Activated CD4-positive, alpha-beta T cell treated with anti-CD3 and anti-CD28 coated beads, Interleukin-2, amount 50 U/mL, for 24 hours (primary cell): ENCODE measurements at places on chromosomes 7 and 10.
A peak's percentile ranks its signal among the peaks of the same experiment; 100 is the strongest.

GRCh38 chr10:79301754-79302530 lies 45.3 kb upstream of the PPIF start:
- DNase-seq, result no peak

DNA sequence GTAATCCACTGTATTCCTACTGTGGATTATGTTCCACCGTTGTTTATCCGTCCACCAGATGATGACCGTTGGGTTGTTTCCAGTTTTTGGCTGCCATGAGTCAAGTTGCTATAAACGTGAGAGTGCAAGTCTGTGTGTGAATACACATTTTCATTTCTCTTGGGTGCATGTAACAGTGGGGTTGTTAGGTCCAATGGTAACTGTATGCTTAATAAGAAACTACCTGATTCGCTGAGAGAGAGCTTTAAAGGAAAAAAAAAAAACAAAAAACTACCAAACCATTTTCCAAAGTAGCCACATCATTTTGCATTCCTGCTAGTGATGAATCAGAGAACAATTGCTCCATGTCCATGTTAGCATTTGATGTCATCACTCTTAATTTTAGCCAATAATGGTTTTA lies 15.9 kb downstream of the UBN2 start:
- no peak for DNase-seq

DNA sequence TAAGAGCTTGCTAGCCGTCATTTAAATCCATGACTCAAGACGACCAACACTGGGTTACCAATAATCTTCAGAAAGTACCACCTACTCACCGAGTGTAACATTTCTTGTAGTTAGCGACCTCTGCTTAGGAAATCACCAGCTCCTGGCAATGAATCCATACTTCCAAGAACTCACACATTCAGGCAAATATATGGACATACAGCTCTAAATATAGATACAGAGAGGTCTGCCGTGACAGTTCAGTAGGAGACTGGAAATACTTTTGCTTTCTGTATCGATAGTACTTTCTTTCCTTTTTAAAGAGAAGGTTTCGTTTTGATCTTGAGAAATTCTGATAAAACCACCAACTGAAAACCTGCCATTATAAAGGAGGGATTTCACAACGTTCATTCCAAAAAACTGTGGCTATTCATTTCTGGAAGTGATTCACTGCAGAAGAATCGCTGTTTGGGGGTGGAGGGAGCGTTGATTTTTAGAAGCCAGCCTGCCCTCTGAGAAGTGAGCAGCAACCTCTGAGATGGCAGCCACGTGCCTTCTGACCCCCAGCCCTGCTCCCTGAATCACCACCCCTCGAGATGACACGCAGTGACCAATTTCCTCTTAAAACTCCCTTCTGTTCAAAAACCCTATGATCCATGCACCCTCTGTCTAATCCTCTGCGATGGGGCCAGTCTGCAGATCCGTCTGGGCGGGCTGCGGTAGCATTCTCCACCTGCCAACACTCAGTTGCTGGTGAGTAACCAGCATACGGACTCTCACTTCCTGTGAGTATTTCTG lies 179.0 kb upstream of the KLF14 start:
- peak; percentile 85 for DNase-seq

DNA sequence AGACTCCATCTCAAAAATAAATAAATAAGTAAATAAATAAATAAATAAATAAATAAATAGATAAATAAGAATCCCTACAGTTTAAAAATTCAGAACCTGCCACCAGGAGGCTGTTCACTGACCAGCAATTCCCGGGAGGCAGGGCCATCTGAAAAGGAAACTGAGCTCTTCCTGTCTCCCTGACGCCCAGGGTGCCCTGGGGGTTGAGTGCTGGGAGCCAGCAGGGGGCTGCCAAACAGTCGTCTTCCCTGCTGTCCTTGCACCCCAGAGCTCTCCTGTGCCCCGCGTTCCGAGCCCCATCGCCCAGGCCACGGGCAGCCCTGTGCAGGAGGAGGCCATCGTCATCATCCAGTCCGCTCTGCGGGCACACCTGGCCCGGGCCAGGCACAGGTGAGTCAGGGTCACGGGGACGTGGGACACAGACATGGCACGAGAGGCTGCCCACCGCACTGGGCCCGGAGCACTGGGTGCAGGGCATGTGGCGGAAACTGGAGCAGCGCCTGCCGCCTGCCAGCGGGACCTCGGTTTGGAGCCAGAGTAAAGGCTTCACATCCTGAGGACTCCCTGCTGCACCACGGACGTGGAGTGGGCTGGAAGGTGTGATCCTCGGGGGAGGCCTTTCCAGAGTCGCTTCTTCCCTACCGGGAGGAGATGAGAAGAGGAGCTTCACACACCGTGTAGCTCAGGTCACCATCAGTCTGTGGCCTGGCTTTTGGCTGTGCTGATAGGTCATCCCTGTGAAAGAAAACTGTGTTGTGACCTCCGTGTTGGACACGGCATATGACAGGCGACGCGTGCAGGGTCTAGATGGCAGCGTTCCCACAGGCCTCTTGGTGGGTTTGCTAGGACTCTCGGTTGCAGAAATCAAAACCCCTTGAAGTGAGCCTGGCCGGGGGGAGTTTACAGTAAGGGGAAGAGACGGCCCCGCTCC lies 25.9 kb upstream of the TTYH3 start:
- no peak for DNase-seq

GRCh38 chr7:13949445-13949844 lies 40.0 kb downstream of the ETV1 start:
- DNase-seq, result no peak

DNA sequence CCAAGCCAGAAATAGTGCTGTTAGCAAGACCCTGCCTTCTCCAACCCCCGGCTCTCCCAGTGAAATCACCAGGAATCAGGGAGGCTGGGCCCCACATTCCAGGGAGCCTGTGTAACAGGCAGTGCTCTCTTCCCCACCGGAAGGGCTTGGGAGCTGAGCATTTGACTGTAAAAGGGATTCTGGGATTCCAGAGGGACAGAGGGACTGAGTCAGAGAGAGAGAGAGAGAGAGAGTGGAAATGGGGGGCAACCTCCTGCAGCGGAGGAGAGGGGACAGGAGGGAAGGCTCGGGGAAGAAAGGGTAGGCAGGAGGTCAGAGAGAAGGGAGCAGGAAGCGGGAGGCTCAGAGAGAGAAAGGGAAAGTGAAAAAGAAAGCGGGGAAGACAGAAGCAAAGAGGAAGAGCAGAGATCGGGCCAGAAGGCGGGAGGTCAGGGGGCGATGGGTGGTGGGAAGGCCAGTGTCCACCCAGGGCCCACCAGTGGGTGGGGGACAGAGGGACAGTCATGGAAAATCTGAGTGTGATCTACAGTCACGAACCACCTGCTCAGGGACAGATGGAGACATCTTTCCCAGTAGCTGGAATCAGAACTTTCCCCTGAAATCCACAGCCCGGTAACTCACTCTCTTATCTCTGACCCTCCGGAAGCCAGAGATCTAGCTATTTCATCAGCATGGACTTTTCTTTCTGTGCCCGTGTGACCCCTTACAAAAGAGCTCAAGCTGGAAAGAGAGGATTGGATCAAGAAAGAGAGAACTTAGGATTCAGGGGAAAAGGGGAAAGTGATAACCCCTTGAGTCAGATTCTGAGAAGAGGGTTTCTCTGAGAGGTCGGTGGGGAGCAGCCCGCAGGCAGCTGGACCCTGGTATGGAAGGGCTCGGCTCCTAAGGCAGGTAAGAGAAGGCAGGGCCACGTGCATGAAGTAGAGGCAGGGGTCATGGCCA lies 4.6 kb upstream of the SERPINE1 start:
- DNase-seq, result no peak

GRCh38 chr7:151209588-151209987 lies 700 bp downstream of the H2BK1 start:
- no peak for DNase-seq

- DNase-seq, result no peak
Observed at GRCh38 chr7:81632418-81632817, 137.4 kb downstream of the HGF start.

DNA sequence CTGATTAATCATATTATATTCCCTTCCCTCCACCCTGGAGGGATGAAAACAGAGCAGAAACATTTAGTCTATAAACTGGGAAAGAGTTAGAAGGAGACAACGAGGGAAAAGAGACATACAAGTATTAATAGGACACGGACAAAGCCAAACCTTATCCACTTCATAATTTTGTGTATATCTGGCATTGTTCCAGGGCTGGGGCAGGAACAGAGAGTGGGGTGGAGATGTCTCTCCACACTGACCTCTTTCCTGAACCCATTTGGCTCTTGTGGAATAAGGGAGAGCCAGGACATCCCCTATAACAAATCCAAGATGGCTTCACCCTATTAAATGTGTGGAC lies 43.7 kb upstream of the TSPAN33 start:
- no peak for DNase-seq

DNA sequence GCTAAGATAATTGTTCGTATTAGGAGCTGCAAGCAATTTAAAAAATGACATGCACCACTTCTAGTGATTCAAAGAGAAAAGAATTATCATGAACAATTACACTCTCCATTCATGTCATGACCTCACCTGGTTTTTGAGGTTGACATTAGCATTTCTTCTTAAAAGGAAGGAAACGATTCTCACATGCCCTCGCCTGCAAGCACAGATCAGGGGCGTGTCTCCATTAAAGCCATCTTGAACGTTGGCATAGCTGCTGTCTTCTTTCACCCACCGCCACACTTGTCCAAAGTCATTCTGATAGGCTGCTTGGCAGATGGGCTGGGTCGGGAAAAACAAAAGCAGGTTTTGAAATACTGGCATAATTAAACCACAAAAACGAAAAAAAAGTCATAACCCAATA lies 19.9 kb downstream of the ANKRD22 start:
- no peak for DNase-seq

DNA sequence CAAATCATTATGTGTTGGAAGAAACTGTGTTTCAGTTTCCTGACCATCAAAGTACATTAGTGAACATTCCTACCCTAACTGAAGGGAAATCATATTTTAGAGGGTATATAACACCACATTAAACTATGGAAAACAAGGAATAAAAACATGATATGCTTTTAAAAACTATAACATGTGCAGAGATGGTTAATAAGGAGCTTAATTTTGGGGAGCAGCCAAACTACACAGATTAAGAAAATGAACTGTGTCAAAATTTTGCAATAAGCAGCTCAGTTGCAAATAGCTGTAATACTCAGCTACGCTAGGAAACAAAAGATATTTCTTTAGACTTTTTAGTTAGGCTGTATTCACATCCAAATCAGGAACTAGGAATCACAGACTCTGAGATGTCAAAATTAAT lies 1115.7 kb upstream of the CELF2 start:
- DNase-seq, result no peak

- DNase-seq, result no peak
Observed at GRCh38 chr10:132547421-132547861, 9.9 kb downstream of the INPP5A start.

DNA sequence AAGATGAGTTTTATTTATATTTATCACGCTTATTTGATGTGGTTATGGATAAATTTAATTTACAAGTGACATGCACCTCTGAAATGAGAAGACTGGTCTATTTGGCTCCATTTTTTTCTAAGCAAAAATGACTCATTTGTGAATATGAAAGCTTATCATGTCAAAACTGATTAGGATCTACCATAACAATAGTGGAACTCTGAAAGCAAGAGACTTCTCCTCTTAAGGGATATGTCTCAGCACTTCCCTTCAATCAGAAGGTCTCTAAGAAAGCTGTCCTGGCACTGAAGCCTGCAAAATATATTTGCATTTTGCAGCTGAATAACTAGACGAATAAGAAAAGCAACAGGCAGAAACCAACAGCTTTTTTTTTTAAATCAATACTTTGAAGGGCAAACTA lies 12.7 kb downstream of the FAS start:
- no peak for DNase-seq

DNA sequence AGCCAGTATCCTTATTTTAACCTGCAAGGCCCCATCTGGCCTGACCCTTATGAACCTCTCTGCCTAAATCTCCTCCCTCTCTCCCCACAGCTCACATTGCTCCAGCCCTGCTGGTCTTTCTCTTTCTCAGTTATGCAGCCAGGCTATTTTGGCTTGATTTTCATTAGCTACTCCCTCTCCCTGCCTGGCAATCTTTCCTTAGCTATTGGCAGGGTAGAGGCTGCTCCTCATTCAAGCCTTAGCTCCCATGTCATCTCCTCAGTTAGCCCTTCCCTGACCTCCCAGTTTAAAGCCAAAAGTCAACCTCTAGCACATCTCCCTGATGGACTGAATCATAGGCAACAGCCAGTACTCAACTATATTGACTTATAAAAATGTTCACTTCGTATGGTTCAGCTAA lies 214.4 kb upstream of the CELF2 start:
- no peak for DNase-seq

GRCh38 chr10:4312051-4312835 lies 513.8 kb upstream of the AKR1E2 start:
- no peak for DNase-seq

GRCh38 chr10:90834326-90834725 lies 23.5 kb downstream of the HTR7 start:
- no peak for DNase-seq

DNA sequence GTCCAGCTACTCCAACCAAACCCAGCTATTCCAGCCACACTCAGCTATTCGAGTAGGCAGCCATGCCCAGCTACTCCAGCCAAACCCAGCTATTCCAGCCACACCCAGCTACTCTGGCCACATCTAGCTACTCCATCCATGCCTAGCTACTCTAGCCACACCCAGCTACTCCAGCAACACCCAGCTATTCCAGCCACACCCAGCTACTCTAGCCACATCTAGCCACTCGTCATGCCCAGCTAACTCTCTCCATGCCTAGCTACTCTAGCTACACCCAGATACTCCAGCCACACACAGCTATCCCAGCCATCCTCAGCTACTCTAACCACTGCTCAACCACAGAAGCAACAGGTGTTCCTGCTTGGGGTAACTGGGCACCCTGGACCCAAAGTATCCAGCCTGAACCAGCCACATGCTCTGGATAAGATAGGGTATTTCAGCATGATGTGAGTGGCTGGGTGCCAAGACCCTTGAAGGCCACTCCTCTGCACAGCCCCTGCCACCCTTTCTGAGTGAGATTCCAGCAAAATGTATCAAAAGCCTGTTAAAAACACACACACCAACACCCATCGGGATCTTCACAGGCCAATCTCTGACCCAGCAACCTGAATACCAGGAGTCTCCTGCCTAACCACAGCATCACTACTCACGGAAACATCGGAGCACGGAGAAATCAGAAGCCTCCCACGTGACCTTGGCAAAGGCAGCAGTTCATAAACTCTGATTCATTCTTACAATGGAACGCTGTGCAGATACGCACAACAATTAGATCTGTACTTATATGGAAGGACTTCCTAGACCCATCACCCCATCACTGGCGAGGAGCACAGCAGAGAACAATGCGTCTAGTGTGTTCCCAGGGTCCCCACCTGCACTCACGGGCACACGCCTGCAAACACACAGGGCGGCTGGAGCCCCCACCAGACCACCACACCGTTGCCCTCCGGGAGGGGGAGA lies 51.8 kb upstream of the DNAAF5 start:
- DNase-seq, result no peak

GRCh38 chr10:71191551-71192076 lies 20.8 kb upstream of the UNC5B start:
- no peak for DNase-seq

GRCh38 chr7:78543976-78544375 lies 745.4 kb downstream of the PHTF2 start:
- DNase-seq, result no peak

DNA sequence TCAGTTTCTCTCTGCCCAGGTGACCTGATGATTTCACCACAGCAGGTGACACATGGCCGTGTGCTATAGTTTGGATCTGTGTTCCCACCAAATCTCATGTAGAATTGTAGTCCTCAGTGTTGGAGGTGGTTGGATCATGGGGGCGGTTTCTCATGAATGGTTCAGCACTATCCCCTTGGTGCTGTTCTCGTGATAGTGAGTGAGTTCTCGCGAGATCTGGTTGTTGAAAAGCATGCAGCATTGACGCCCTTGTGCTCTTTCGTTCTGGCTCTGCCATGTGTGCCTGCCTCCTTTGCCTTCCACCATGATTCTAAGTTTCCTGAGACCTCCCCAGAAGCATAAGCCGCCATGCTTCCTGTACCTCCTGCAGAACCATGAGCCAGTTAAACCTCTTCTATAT lies 85.2 kb upstream of the C1QL3 start:
- DNase-seq, result no peak
